NCI-H187 (cell line): ENCODE measurements at places on chromosomes 13 and 19.

GRCh38 chr19:15635016-15635805 lies 5.5 kb upstream of the CYP4F3 start:
- no peak for DNase-seq

DNA sequence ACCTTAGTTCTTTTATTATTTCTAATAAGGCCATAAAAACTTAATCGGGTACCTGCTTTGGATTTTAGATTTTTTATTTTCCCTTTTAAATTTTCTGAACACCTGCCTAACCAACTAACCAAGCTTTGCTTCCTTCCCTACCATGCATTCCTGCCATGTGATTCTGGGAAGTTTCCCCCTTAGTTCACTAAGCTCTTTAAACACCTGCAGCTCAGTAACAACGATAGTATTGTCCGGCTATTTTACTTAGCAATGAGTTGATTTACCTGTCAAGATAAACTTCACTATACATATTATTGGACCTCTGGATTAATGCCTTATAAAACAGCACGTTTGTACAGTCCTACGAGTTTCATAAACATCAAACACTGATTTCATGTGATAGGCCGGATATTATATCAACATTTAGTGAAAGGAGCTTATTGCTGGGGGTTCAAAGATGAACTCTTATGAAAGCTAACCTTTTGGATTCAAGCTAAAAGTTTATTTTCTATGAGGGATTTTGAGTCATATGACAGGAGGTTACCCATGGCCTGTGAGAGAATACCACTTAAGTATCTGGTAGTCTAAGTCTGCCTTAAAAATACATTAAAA lies 81.0 kb upstream of the STARD13 start:
- DNase-seq, result no peak

DNA sequence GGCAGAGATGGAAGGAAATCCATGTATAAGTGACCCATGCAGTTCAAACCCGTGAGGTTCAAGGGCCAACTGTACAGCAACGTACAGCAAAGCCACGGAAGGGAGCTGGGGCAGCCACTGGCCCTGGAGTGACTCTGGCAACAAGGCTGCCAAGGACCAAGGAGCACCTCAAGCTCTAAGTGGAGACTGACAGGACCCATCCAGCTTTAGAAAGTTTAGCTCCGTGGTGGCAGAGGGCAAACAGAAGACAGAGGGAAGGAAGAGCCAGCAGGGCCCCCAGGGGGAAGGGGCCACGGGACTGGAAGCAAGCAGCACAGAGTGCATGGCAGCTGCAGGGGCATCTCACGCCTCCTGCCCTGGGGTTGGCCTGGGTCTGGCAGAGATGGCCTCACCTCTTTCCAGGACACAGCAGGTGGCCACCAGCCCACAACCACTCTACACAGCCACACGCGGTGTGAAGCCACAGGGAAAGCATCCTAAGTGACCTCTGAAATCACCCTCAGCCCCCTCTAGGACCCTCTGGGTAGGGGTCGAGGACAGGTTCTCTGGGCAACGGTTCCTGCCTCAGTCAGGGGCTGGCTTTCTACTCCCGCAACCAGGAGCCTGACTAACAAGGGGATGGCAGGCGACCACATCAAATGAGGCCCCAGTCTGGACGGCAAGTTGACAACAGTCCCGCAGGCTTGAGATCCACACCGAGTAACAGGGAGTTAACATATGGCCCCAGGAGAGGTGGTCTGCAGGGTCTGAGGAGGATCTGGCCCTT lies 3.8 kb downstream of the MIER2 start:
- no peak for DNase-seq

- DNase-seq, result no peak
Observed at GRCh38 chr19:12955996-12956395, 1.0 kb downstream of the GADD45GIP1 start.

DNA sequence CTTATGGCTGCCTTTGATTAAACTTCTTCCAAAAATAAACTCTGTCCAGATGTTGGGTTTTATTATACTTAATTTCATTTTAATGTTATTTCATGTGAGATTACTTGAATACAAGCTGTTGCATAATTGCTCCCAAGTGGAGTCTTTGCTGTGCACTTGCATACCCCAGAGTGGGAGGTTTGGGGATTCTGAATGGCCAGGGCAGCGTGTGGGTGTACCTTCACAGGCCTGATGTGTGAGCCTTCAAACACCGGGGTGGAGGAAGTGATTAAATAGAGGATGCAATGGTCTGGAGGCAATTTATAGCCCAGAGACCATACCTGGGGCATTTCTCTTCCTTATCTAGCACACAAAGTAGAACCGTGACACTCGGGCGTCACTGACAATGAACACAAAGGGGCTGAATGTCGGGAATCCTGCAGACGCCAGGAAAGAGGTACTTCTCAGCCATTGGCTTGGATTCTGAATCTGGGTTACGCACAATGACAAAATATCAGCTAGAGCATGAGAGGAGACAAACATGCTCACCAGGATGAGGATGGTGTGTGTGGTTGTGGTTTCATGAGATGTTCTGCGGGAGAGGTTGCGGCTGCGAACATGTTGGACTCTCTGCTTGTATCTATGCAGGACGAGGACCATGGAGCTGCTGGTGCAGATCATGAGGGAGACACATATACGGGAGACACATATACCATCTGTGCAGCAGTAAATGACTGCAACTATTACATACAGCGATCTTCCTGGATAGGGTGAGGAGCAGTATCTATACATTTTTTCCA lies 7.1 kb upstream of the LILRA5 start:
- no peak for DNase-seq

DNA sequence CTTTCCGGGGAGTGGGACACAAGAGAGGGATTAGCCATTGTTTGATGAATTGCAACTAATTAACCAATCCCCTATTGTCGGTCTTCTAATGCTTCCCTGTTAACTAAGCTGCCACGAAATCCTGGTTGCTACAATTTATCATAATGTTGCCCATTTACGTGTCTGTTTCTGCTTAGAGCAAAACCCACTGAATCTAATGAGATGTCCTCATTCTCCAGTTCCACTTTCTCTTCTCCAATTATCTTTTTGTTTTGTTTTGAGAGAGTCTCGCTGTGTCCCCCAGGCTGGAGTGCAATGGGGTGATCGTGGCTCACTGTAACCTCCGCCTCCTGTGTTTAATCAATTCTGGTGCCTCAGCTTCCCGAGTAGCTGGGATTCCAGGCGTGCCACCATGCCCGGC lies 5.2 kb upstream of the DPP9 start:
- no peak for DNase-seq

DNA sequence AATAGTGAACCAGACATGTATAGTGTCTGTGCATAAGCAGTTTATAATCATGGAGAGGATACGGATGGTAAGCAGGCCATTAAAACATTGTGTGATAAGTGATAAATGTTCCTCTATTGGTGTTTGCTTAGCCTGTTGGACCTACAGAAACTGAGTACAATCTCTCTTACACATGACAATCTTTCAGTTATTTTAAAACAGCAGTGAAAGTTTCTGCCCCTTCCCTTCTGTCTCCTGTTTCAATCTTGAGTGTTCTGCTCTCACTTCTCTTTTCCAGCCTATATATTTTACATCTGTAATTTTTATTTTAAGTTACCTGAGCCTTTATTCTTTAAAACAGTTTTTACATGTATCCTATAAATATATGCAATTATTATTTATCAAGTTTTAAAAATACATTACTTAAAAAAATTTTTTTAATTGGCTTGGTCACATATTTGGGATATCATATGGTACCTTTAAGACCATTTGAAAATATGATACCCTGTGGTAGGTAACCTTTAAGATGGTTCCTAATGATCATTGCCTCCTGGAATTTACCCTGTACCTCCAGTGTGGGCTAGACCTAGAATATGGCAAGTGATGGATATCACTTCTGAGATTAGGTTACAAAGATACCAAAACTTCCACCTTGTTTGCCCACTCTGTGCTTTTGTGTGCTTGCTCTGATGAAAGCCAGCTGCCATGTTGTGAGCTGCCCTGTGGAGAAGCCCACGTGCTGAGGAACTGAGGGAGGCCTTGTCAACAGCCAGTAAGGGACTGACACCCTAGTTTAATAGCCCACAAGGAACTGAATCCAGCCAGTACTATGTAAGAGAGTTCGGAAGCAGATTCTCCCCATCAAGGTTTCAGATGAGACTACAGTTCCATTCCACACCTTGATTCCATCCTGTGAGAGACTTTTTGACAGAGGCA lies 99.3 kb downstream of the DHRS12 start:
- DNase-seq, result no peak

- no peak for DNase-seq
Observed at GRCh38 chr13:34308725-34309124, 490.8 kb downstream of the RFC3 start.

DNA sequence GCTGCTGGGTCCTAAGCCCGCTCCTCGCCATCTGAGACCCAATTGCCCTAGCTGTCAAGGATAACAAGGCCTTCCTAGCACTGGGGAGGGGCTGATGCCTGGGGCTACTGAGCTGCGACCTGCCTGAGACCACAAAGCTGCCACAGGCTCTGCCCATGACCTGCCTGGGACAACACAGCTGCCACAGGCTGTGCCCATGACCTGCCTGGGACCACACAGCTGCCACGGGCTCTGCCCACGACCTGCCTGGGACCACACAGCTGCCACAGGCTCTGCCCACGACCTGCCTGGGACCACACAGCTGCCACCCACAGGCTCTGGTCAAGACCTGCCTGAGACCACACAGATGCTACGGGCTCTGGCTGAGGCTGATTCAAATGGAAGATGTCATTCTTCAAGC lies 54.8 kb downstream of the EPS15L1 start:
- no peak for DNase-seq

DNA sequence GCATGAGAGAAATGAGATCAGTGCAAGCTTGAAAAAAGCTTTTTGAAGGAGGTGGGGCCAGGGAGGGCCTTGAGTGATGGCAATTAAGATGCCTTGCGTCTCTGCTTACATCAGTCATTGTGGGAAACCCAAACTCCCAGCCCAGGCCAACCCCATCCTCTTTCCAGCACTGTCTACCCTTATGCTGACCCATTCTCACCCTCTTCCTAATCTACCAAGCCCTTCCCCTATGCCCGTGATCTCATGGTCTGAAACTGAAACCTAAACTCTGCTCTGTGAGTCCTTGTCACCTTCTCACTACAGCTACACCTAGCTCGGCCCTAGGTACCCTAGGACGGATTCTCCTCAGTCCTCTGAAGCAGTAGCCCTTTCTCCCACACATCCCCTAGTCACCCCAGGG lies 36.0 kb upstream of the SERP2 start:
- DNase-seq, result no peak
